ENCODE measurements at places on chromosomes 7 and 10. TPM values are rescaled to one million over a fixed set of nuclear protein-coding genes. Genes with fewer than 3 reads are reported as not detected.

FAM221A gene
- total RNA-seq, result not detected

- no peak for DNase-seq
- H3K4me1 ChIP-seq, result no peaks in the 10 kb centered on the region
- H3K27me3 ChIP-seq, result no peaks in the 10 kb centered on the region
- no peaks in the 10 kb centered on the region for H3K36me3 ChIP-seq
- H3K4me3 ChIP-seq, result no peak overlapping the region
Measured at GRCh38 chr7:42392826-42393225, 155.8 kb upstream of the GLI3 start.

ABCB4 gene
- 0.27 TPM for total RNA-seq

GRCh38 chr7:50229964-50230363, 74.6 kb upstream of the IKZF1 start:
- H3K27me3 ChIP-seq, result no peaks in the 10 kb centered on the region
- peak; percentile 34 for DNase-seq
- no peak overlapping the region for H3K27ac ChIP-seq
- no peaks in the 10 kb centered on the region for H3K36me3 ChIP-seq
- H3K4me1 ChIP-seq, result peaks cover 16% of the 10 kb centered on the region

ZNF467 gene
- total RNA-seq, result 16.2 TPM

KIAA1549 gene
- 0.25 TPM for total RNA-seq

BTBD16 gene
- total RNA-seq, result not detected

DNA sequence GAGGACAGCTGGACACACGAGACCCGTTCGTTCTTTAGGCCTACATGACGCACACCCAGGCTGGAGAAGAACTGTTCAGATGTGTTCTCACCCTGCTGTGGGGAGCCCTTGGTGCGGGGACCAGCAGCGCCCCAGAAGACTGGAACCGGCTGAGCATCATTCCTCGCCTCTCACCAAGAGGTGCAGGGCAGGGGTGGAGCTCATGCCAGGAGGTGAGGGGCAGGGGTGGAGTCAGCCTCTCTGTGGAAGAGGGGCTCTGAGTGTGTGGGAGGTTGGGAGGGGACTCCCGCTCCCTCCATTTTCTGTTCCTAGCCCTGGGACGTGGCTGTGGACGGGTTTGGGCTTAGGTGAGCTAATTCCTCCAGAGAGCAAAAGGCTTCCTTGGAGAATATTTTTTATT, 66.0 kb upstream of the SHH start:
- H3K4me3 ChIP-seq, result no peak overlapping the region
- no peaks in the 10 kb centered on the region for H3K4me1 ChIP-seq
- H3K27ac ChIP-seq, result no peak overlapping the region
- no peak for DNase-seq

GRCh38 chr7:42932811-42933591, 825 bp downstream of the MRPL32 start:
- H3K4me1 ChIP-seq, result peaks cover 13% of the 10 kb centered on the region
- peaks cover 63% of the 10 kb centered on the region for H3K36me3 ChIP-seq
- H3K27me3 ChIP-seq, result no peaks in the 10 kb centered on the region

- H3K4me1 ChIP-seq, result no peaks in the 10 kb centered on the region
- no peak overlapping the region for H3K4me3 ChIP-seq
- no peak overlapping the region for H3K27ac ChIP-seq
Measured at GRCh38 chr10:101331956-101332355, 22.0 kb upstream of the BTRC start.

FAM25A gene
- total RNA-seq, result not detected

GALNT11 gene
- total RNA-seq, result 27.9 TPM

DNA sequence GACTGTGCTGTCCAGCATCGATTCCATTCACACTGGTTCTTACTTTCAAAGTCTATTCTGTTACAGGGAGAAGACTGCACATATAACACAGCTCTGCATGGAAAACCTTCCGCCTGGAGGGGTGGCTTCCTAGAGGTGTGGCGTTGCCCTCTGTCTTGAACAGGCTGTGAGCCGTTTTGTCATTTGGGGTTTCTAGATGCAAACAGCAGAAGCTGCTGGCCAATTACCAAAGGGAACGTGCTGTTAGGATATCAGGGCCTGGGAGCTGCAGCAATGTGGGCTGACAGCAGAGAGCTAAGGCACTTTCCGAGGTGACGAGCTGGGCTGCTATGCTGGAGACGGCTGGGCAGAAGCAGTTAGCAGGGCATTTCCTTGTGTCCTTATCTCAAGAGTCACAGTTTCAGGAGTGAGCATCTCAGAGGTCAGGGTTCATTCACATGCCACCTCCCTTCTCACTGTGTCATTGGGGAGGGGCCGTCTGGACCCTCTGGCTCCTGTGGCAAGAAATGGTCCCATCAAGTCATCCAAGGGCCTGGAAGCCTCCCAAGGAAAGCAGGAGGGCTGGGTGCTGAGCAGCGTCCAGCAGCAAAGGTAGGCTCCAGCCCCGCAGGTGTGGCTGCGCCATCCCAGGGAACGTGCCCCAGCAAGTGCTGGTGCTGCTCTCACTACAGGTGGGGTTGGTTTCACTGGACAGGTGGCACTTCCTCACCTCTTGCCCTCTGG, 106.5 kb downstream of the WDR37 start:
- no peak overlapping the region for H3K4me3 ChIP-seq
- no peak for DNase-seq
- peaks cover 7% of the 10 kb centered on the region for H3K4me1 ChIP-seq
- H3K36me3 ChIP-seq, result peaks cover 25% of the 10 kb centered on the region
- H3K27ac ChIP-seq, result no peak overlapping the region

- H3K4me1 ChIP-seq, result no peaks in the 10 kb centered on the region
- H3K36me3 ChIP-seq, result no peaks in the 10 kb centered on the region
- no peaks in the 10 kb centered on the region for H3K27me3 ChIP-seq
- no peak overlapping the region for H3K4me3 ChIP-seq
- DNase-seq, result no peak
Measured at GRCh38 chr7:92848851-92849250, 12.5 kb upstream of the CDK6 start.

- no peak overlapping the region for H3K4me3 ChIP-seq
- no peaks in the 10 kb centered on the region for H3K36me3 ChIP-seq
- peak; percentile 31 for DNase-seq
- H3K27ac ChIP-seq, result no peak overlapping the region
- no peaks in the 10 kb centered on the region for H3K4me1 ChIP-seq
Measured at GRCh38 chr10:67306588-67307205, 380.9 kb downstream of the LRRTM3 start.

MYOF gene
- 0.27 TPM for total RNA-seq

- no peak overlapping the region for H3K27ac ChIP-seq
- H3K4me1 ChIP-seq, result no peaks in the 10 kb centered on the region
- H3K27me3 ChIP-seq, result no peaks in the 10 kb centered on the region
Measured at GRCh38 chr10:68348265-68348741, 15.6 kb upstream of the PBLD start.

GRCh38 chr7:134778941-134779740, at the start of gene CALD1:
Gene CALD1 (plus strand): TSS chr7:134779634. CDS start chr7:134867734, 88,100 bp downstream.
- no peak within 1 kb of the TSS for H3K4me3 ChIP-seq
- no peak for DNase-seq
- no peaks in the 10 kb centered on the region for H3K36me3 ChIP-seq
- peaks cover 31% of the 10 kb centered on the region for H3K27me3 ChIP-seq
- H3K27ac ChIP-seq, result no peak within 1 kb of the TSS

- H3K36me3 ChIP-seq, result no peaks in the 10 kb centered on the region
- H3K27ac ChIP-seq, result no peak overlapping the region
- H3K4me1 ChIP-seq, result no peaks in the 10 kb centered on the region
- no peak for DNase-seq
- no peaks in the 10 kb centered on the region for H3K27me3 ChIP-seq
- no peak overlapping the region for H3K4me3 ChIP-seq
Measured at GRCh38 chr10:52106899-52107298, 207.2 kb upstream of the DKK1 start.

GRCh38 chr7:78970440-78970916, 483.0 kb downstream of the MAGI2 start:
- no peak overlapping the region for H3K4me3 ChIP-seq
- H3K4me1 ChIP-seq, result no peaks in the 10 kb centered on the region
- no peak overlapping the region for H3K27ac ChIP-seq
- no peak for DNase-seq
- H3K27me3 ChIP-seq, result no peaks in the 10 kb centered on the region

BBIP1 gene
- total RNA-seq, result 12.5 TPM

HOXA13 gene
- total RNA-seq, result not detected

GRCh38 chr10:48551861-48552591, 52.8 kb downstream of the ARHGAP22 start:
- no peak overlapping the region for H3K27ac ChIP-seq
- no peak overlapping the region for H3K4me3 ChIP-seq
- DNase-seq, result peak; percentile 56
- no peaks in the 10 kb centered on the region for H3K36me3 ChIP-seq
- H3K4me1 ChIP-seq, result no peaks in the 10 kb centered on the region

SORCS1 gene
- total RNA-seq, result 2.7 TPM

DNA sequence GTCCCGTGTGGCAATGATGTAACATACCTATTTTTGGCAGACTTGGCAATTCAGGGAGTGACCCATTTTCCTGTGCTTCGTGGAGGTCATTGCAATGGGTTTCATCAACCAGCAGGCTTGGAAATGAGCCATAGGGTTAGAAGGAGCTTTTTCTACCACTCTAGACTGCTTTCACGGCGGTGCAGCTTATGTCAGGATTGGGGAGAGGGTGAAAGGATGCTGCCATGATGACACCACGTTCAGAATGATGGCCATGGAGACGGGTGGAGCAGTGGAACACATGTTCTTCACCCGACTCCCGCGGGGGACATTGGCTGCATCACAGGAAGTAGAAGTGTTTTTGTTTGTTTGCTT, 220.2 kb downstream of the EMX2 start:
- DNase-seq, result no peak
- H3K27me3 ChIP-seq, result peaks cover 5% of the 10 kb centered on the region
- H3K27ac ChIP-seq, result no peak overlapping the region
- H3K4me1 ChIP-seq, result no peaks in the 10 kb centered on the region

GRCh38 chr10:6299234-6299633, 96.5 kb downstream of the PFKFB3 start:
- H3K4me3 ChIP-seq, result no peak overlapping the region
- no peaks in the 10 kb centered on the region for H3K36me3 ChIP-seq
- H3K27me3 ChIP-seq, result peaks cover 10% of the 10 kb centered on the region
- H3K27ac ChIP-seq, result no peak overlapping the region
- H3K4me1 ChIP-seq, result peaks cover 4% of the 10 kb centered on the region

DNA sequence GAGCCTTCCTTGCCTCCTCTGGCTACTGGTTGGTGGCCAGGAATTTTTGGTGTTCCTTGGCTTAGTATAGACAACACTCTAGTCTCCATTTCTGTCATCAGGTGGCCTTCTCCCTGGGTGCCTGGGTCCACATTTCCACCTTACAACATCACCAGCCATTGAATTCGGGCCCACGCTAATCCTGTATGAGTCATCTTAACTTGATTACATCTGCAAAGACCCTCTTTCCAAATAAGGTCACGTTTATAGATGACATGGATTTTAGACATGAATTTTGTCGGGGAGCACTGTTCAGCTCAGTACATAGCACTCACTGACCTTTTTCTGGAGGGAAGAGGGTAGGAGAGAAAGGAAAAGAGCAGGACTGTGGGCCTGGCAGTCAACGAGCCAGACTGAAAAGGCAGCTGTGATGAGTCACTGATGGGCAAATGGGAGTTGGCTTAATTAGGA, 39.4 kb downstream of the MMRN2 start:
- H3K27me3 ChIP-seq, result no peaks in the 10 kb centered on the region
- H3K4me1 ChIP-seq, result no peaks in the 10 kb centered on the region
- H3K36me3 ChIP-seq, result peaks cover 53% of the 10 kb centered on the region

DNA sequence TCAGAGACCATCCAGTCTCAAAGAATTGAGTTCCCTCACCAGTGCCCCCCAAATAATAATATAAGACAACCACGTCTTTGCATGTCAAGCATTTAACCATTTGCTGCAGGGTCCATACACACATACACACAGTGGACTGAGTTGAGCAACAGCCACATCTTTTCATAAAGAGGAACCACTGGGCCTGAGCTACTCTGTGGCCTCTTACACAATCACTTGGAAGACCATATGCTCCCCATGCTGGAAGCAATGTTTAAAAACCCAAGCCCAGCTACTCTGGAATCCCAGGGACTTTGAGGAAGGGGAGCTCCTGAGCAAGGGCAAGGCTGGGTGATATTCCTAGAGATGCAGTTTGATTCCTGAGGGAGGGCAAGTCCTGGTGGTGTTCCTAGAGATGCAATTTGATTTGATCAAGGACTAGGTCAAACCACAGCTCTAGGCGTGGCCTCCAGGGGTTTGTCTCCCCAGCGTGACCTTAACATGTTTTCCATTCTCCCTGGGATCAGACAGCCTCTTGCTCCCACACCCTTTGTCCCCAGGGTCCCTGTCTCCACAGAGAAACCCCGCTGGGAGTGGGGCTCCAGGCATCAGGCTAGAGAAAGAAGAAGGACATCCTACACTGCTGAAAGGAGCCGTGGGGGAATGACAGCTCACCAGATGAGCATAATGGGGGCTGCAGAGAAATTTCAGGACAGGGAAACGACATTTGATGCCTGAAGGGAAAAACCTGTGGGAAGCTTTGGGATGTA, 376.2 kb upstream of the MGMT start:
- no peaks in the 10 kb centered on the region for H3K4me1 ChIP-seq
- peaks cover 4% of the 10 kb centered on the region for H3K27me3 ChIP-seq
- no peak for DNase-seq
- H3K36me3 ChIP-seq, result no peaks in the 10 kb centered on the region
- H3K27ac ChIP-seq, result no peak overlapping the region
- no peak overlapping the region for H3K4me3 ChIP-seq

PAPOLB gene
- total RNA-seq, result 0.25 TPM

ZNF804B gene
- 0.07 TPM for total RNA-seq

DNA sequence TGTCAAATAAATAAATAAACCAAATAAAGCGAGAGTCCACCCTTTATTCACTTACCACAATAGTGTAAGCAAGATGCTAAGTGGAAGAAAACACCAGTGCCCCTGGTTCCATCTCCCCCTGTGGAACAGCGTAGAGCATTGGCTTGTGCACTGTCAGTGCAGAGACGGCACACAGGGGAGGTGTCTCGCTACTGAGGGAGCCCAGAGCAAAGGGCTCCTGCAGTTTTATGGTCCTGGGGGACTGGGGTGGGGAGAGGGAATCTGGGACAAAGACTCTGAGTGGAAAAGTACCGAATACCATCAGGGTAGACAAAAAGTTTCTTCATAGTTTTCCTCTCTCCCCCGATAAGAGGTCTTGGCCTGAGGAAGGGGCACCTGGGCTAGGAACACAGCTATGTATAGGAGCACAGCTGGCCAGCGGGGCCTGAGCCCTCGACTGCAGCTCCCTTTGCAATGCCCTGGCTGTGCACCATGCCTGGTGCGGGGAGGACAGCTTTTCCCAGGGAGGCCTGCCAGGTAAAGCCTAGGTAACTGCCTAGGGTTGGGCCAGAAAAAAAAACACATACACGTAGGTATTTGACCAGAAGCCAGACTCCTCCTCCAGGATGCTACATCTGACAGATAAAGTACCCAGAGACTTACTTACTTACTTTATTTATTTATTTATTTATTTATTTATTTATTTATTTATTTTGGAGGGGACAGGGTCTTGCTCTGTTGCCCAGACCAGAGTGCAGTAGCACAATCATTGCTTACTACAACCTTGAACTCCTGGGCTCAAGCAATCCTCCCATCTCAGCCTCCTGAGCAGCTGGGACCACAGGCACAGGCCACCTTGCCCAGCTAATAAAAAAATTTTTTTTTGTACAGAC, 88.8 kb upstream of the KIF5B start:
- no peaks in the 10 kb centered on the region for H3K4me1 ChIP-seq
- no peaks in the 10 kb centered on the region for H3K36me3 ChIP-seq
- DNase-seq, result no peak

DNA sequence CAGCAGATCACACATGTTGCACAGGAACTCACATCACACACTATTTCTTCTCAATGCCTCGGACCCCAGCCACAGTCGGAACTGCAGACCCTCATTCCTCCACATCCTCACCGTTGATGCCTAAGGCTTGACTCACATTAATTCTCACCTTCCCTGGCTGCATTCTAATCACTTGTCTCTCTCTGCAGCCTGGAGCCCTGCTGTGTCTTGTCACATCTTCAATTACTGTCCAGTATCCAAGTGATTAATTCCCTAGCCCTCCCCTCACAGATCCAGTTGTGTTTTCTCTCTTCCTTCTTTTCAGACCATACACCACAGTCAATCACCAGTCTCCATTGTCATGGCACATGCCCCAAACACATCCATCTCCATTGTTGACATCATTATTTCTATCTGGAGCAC, 592.4 kb upstream of the IGFBP3 start:
- H3K27me3 ChIP-seq, result no peaks in the 10 kb centered on the region
- no peak for DNase-seq
